ENCODE measurements at places on chromosomes 7 and 10.
A peak's percentile ranks its signal among the peaks of the same experiment; 100 is the strongest.

DNA sequence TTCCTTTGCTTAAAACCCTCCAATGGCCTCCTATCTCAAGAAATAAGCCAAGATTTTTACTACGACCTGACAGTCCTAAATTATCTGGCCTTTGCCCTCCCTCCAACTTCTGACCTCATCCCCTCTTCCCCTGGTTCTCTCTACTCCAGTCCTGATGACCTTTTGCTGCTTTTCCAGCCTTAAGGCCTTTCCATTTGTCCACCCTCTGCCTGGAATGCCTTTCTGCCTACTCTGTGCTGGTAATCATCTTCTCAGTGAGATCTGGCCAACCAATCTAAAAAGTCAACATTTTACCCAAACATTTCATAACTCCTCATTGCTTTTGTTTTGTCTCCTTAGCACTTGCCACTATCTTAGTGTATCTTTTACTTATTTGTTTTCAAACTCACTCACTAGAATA, 75.7 kb downstream of the VPS41 start:
- DNase-seq, result no peak

- DNase-seq, result no peak
Measured at GRCh38 chr10:43734716-43735115, 86.0 kb upstream of the ZNF32 start.

- DNase-seq, result no peak
Measured at GRCh38 chr7:158174947-158175346, 412.7 kb downstream of the PTPRN2 start.

- DNase-seq, result peak; percentile 25
Measured at GRCh38 chr7:44196450-44196872, 4.3 kb upstream of the YKT6 start.

DNA sequence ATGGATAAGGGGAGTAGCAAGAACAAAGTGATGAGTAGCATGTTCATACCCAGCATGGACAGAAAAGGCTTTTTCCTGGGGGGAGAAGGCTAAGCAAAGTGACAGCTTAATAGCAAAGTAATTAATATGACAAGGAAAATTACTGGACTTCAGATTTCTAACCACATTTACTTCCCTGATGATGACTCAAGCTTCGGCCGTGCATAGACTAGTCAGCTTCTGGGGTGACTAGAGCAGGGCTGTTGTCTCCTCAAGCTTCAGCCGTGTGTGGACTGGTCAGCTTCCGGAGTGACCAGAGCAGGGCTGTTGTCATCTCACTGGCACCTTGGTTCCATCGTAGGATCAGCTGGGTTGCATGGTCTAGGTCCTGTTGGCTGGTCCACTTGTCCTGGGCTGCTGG, 2.1 kb upstream of the ZNF117 start:
- no peak for DNase-seq

DNA sequence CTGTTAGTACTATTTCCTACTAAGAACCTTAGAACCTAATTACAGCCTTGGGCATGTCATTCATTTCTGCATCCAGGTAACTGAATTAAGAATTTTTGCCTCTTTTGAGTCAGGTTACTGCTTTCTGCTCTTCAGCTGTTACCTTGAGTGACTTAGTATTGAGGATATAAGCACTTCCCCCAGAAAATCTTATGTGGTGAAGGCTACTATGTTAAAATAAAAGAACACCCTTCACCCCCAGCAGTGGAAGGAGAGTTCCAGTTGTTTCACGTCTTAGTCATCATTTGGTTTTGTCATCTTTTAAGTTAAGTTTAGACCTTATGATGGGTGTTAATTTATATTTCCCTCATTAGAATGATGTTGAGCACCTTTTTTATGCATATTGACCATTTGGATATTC, 82.8 kb downstream of the GLCCI1 start:
- DNase-seq, result no peak

DNA sequence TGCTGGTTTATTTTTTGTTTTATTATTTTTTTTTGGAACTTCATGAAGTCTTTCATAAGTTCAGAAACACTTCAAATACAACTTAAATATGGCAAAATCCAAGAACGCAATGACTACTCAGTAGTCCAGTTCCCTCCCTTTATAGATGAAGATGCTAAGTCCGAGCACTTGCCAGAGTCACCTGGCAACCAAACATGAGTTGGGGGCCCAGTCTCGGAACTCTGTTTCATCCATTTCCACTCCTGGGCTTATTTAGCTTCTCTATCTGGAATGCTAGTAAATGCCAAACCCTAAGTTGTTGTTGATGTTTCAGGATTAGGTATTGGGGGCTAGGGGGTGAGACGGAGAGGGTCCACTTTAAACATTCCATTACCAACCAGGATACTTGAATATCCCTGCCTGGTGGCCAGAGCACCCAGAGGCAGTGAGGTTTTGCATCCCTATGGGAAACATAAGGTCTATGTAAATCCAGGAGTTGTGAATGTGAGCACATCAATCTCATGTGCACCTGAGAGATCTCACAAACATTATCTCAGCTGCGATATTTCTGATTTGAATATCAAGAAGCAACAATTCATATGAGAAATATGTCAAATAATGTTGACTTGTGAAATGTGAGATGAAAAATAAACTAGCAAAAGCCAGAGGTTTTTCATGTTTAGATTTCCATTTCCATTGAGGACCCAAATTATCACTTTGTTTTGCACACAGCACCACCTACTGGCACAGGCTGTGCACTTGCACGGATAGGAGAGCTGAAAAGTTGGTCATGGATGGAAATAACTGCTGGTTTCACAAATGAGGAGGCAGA, 129.3 kb downstream of the PKD1L1 start:
- peak; percentile 26 for DNase-seq

DNA sequence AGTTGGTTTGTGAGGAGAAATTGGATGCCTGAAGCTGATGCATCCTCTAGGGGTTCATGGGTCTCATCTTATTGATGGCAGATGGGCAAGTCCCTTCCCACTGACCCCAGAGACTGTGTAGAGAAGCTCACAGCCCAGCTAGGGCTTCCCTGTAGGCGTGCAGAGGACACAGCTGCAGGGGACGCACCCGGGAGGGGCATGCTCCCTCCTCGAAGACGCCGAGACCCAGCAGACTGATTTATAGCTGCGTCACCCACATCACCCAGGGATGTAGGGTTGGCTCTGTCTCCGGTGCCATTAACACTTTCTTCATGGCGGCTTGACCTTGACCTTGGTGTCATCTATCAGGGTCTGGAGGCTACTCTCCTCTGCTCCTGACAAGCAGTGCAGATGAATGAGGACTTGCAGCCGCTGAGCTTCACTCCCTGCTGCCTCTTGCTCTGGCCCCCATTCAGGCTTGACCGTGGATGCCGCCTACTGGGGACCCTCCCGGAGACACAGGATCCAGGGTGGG, 549.7 kb downstream of the TCERG1L start:
- DNase-seq, result no peak

DNA sequence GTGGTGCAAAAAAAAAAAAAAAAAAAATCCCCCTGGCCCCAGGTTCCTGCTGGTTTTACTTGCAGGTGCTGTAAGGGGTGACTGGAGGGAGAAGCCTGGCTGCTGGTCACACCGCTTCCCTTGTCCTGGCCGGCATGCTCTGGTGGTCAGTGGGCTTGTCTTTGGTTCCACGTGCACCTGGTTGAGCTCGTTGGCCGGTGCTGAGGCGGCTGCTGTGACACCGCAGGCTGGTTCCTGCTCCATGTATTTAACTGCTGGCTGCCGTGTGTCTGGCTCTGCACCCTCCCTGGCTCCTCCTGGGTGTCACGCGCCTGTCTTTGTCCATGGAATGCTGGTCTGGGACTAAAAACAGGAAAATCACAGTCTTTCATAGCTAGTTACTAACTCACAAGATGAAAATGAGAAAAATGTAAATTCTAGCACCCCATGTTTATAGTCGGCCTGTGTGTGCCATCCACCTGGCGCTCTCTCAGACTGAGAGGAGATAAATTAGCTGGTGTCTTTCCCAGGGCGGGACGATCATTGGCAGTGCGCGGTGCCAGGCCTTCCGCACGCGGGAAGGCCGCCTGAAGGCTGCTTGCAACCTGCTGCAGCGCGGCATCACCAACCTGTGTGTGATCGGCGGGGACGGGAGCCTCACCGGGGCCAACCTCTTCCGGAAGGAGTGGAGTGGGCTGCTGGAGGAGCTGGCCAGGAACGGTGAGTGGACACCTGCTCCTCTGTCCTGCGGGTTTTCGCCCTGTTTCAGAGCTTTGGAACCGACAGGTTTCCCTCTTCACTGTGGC, 33.7 kb downstream of the PFKP start:
- DNase-seq, result no peak

DNA sequence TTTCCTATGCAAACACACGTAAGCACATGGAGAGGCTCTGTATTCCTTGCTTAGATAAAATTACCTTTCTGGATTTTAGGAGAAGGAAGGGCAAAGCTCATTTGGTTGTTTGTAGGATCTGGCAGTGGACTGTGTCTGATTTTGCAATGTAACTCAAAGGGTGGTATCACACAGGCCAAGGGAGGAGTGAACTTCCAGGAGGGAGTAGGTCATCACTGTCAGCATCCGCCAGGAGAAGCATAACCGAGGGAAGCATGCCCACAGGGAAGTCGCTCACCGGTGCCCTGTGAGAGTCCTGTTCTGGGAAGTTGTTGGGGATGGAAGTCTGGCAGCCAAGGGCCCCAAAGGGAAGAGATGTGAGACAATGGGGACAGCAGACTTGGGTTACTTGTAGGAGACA, 74.4 kb downstream of the CFAP58 start:
- no peak for DNase-seq

- no peak for DNase-seq
Measured at GRCh38 chr10:133133471-133134231, 26.4 kb upstream of the KNDC1 start.

GRCh38 chr10:110483633-110484032, 14.1 kb upstream of the DUSP5 start:
- no peak for DNase-seq

GRCh38 chr10:17506856-17507471, 52.6 kb upstream of the ST8SIA6 start:
- no peak for DNase-seq

DNA sequence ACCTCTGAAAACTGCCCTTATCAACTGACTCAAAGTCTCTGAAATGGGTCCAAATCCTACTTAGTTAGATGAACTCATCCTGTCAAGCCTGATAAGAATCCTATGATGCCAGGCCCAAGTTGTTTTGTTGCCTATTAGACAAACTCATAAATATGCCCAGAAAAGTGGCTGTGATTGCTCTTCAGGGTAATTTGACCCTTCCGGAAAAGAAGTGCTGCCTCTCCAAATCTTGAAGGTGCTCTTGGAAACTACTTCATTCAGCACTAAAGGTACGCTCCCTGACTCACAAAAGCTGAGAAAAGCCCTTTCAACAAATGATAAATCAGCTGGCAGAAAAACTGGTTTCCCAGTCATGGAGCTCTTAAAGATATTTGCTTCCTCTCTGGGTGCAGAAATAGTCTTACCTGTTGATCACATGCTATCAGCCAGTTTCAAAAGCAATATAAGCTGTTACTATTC, 6.7 kb downstream of the IFIT5 start:
- no peak for DNase-seq

GRCh38 chr10:79905322-79906314, 43.3 kb downstream of the SFTPD start:
- DNase-seq, result peak; percentile 11

DNA sequence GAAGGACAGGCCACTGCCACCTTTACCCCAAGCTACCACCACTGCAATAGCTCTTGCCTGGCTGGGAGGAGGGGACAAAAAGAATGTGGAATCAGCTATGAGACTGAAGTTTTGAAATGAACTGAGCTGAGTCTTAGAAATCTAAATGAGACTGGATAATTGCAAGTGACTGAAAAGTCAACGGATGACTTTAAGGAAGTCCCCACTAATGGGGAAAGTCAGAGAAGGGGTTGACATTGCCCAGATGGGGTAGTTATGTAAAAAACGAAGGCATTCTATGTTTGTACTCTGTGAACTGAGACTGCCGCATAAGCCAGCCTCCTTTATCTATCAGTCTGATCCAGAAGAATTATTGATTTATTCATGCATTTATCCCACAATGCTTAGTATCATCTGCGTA, 67.2 kb downstream of the RBM20 start:
- no peak for DNase-seq

GRCh38 chr10:69567920-69568319, 5.3 kb downstream of the NEUROG3 start:
- peak; percentile 10 for DNase-seq

DNA sequence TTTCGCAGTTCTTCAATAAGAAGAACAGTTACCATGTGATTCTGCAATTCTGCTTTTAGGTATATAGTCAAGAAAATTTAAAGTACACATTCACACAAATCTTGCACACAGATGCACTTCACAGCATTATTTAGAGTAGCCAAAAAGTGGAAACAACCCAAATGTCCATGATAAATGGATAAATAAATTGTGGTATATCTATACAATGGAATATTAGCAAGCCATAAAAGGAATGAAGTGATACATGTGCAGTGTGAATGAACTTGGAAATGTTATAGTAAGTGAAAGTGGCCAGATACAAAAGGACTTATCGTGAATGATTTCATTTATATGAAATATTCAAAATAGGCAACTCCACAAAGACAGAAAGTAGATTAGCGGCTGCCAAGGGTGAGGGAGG, 109.1 kb downstream of the AGMO start:
- DNase-seq, result no peak

- no peak for DNase-seq
Measured at GRCh38 chr7:39394105-39394680, 172.0 kb upstream of the YAE1 start.

GRCh38 chr10:26508016-26508415, 69.9 kb downstream of the APBB1IP start:
- DNase-seq, result no peak

DNA sequence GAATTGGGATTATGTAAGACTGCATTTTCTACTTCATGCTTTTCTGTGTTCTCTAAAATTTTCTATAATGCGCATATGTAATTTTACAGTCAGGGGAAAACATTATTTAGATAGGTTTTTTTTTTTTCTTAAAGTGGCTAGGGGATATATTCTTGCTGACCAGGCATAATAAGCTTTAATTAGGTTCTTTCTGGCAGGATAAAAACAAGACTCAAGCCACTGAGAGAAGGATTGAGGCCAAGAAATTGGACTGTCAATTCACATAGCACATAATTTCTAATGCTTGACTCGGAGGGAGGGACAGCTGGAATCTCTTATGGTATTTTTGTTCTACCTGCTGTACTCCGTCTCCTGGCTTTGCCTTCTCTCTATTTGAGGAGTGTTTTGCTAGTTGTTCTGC, 119.8 kb upstream of the NPVF start:
- DNase-seq, result no peak

- DNase-seq, result peak; percentile 96
Measured at GRCh38 chr10:72297281-72297804, 23.6 kb downstream of the DDIT4 start.

- no peak for DNase-seq
Measured at GRCh38 chr10:22764639-22765038, 50.3 kb upstream of the PIP4K2A start.

- no peak for DNase-seq
Measured at GRCh38 chr7:90777886-90778285, 181.8 kb downstream of the CDK14 start.

GRCh38 chr7:156918635-156919034, 25.7 kb upstream of the LMBR1 start:
- DNase-seq, result no peak

- DNase-seq, result no peak
Measured at GRCh38 chr7:124724507-124725192, 40.9 kb downstream of the GPR37 start.

Measured in CD4-positive, alpha-beta T cell treated with Interleukin-6 for 4 hours (primary cell).